H9 (cell line): ENCODE measurements at places on chromosomes 1 and 21. TPM values are rescaled to one million over a fixed set of nuclear protein-coding genes. Genes with fewer than 3 reads are reported as not detected.
A peak's percentile ranks its signal among the peaks of the same experiment; 100 is the strongest.

MPL gene
- total RNA-seq, result 0.35 TPM in 1 of 2 replicates, not detected in the other

EPHA10 gene
- total RNA-seq, result 0.42 and 0.96 TPM in 2 replicates

ZFP69B gene
- total RNA-seq, result 16.2 and 17.5 TPM in 2 replicates

LCE1A gene
- not detected in 2 replicates for total RNA-seq

SGIP1 gene
- 1.5 and 1.6 TPM in 2 replicates for total RNA-seq

ZMPSTE24 gene
- 47.6 and 47.7 TPM in 2 replicates for total RNA-seq

- no peak for DNase-seq
These were observed 21.4 kb upstream of the PLEKHG5 start for GRCh38 chr1:6512908-6513280.

GRCh38 chr21:17461014-17461413 is 51.8 kb upstream of the CXADR start:
- no peak for DNase-seq

DNA sequence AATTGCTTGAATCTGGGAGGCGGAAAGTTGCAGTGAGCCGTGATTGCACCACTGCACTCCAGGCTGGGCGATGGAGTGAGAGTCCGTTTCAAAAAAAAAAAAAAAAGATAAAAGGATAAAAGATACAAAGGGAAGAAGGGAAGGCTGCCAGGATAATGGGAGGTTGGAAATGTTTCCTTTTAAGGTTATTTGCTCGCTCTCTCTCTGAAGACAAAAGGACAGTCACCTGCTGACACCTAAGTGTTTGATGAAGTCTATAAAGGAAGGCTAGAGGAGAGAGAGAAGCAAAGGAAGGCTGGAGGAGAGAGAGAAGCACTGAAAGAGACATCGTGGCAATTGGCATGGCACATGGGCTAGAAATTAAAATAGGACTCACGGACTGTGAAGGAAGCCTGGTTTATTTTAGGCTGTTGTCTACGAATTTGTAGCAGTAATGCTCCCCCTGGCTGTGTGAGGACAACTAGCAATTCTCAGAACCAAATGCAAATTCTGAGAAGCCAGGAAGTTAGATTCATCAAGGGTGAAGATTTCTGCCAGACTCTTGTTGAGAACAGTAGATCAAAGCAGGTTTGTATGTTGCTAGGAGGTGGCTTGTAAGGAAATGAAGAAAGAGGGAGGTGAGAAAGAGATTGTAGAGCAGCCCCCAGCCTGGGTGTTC is 154.2 kb downstream of the ZP4 start:
- DNase-seq, result peak; percentile 33
